ENCODE measurements at places on chromosomes 1 and 21. TPM values are rescaled to one million over a fixed set of nuclear protein-coding genes. Genes with fewer than 3 reads are reported as not detected.

GRCh38 chr1:154863315-154864174 lies 6.5 kb downstream of the KCNN3 start:
- no peak for DNase-seq

The NECTIN4 gene
- total RNA-seq: 13.2 TPM

The SCAMP3 gene
- total RNA-seq: 36.7 TPM

- DNase-seq: no peak
Measured at GRCh38 chr1:179047636-179047997, 21.9 kb downstream of the FAM20B start.

DNA sequence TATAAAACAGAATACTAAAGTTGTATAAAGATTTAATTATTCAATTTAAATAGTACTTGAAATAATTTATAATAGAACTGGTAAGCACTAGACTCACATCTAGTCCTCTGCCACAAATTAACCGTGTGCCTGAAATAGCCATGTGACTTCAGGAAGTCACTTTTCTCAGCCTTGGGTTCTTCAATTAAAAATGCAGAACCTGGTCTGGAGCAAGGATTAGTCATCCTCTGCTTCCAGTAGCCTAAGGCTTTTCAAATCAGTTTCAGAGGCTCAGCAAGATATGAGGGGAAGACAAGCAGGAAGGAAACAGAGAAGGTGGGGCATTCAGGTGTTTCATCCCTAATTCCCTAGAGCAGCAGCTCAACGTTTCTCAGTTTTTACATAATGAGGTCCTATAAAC lies 23.0 kb downstream of the DPH5 start:
- peak; percentile 65 for DNase-seq

The ZNF593 gene
- total RNA-seq: 78.9 TPM

The HTR1D gene
- total RNA-seq: 0.16 TPM

Measured in mammary epithelial cell (primary cell).